Pancreas (tissue), 10 donors: ENCODE measurements at places on chromosomes 3 and 15. TPM values are rescaled to one million over a fixed set of nuclear protein-coding genes. Genes with fewer than 3 reads are reported as not detected.

- no peak for DNase-seq
These were observed 40.8 kb downstream of the POLR2M start for GRCh38 chr15:57747206-57747896.

DNA sequence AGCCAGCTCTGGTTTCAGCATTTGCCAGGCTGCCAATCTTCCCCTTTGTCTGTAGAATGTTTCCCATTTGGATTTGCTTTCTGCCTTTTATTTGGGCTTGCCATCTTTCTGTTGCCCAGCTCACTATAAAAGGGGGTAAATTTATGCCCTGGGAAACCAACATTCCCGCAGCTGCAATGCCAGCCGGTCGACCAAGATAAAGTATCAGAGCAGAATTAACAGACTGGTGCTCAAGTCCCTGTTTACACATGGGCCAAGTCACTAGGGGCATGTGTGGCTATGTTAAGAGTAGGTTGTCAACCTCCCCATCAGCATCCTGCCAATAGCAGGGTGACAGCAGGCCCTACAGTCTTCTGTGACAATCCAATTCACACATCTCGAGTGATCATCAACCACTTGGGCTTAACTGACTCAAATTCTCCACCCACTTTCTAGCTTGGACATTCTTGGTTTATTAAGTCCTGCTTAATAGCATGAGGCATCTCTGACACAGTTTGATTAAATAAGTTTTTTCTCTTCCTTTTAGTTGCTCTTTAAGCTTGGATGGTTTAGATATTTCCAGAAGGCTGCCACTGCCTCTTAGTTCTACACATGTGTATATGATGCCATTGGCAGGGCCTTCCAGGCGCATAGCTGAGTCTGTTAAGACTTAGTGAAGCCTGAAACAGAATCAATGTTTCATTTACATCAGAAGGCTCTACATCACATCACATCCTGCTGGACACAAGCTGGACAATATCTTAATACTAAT is 24.1 kb upstream of the VEPH1 start:
- DNase-seq, result no peak

INO80 gene
- total RNA-seq, result 10.5 TPM

TPRG1 gene
- 1.6 TPM for total RNA-seq

- no peak for DNase-seq
These were observed 66.9 kb downstream of the DCLK3 start for GRCh38 chr3:36697229-36698001.

ALDH1A2 gene
- 6.6 TPM for total RNA-seq

GRCh38 chr3:179933080-179933479 is 103.7 kb downstream of the PEX5L start:
- no peak for DNase-seq

KBTBD8 gene
- total RNA-seq, result 1.7 TPM

SPPL2A gene
- total RNA-seq, result 39.4 TPM
